ENCODE measurements at places on chromosomes 13 and 19.

GRCh38 chr19:58332697-58333096, 5.9 kb downstream of the ZSCAN22 start:
- DNase-seq: no peak

GRCh38 chr19:1883784-1884183, 1.5 kb downstream of the ABHD17A start:
- DNase-seq: no peak

- peak; percentile 49 for DNase-seq
Observed at GRCh38 chr19:6271721-6272410, 7.9 kb downstream of the MLLT1 start.

DNA sequence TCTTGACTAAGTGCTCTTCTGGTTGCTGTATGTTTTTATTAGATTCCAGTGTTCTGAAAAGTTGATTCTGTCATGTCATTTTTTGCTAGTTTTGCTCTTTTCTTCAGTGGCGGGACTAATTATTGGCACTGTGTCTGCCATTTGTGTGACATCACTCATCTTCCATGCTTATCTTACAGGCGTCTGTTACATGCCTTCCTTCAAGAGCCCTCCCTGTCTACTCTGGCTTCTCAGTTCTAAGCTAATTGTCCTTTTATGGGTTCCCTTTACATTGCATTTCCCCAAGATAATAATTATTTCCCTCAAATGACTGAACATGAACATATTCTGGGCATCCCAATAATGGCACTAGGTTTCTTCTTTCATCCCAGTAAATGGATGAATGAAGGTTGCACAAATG, 459.1 kb downstream of the DCT start:
- no peak for DNase-seq

DNA sequence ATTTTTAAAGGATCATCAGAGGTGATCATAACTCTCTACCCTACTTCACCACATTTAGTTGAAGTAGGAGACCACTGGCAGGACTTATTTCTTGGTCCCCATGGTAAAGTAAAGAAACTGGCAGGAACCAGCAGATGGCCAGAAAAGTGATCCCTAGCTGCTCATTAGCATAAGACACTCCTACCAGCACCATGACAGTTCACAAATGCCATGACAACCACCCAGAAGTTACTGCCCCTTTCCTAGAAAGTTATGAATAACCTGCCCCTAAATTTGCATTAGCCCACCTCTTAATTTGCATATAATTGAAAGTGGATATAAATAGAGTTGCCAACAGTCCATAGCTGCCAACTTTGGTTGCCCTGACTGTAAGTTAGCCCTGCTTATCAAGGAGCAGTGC, 18.4 kb upstream of the RUBCNL start:
- no peak for DNase-seq

- no peak for DNase-seq
Observed at GRCh38 chr13:51243832-51244231, 21.6 kb downstream of the FAM124A start.
